ENCODE measurements at places on chromosomes 2 and 18.

GRCh38 chr2:10863837-10864236 is 47.9 kb upstream of the KCNF1 start:
- no peak for DNase-seq

DNA sequence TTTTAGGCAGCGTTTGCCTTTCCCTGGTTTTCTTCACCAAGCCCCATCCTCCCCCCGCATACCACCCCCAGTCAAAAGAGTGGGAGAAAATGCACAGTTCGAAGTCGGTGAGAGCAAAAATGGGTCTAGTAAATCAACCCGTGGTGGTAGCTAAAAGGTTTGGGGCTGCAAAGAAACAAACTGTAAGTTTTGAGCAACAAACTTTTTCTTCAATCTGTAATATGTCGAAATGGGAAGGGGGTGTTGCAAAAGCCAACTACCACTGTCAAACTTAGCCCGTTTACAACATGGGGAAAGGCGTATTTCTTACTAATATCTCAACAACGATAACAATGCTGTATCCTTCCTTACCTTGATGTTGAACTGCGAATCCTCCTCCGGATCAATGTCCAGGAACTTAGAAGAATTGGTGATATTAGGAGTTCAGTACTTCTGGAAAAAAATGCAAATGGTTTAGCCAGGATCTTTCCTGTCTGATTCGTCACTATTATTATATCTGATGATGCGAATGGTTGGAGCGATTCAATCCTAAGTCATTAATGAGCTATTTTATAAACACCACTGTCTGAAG is 2.4 kb upstream of the SATB2 start:
- no peak for DNase-seq

DNA sequence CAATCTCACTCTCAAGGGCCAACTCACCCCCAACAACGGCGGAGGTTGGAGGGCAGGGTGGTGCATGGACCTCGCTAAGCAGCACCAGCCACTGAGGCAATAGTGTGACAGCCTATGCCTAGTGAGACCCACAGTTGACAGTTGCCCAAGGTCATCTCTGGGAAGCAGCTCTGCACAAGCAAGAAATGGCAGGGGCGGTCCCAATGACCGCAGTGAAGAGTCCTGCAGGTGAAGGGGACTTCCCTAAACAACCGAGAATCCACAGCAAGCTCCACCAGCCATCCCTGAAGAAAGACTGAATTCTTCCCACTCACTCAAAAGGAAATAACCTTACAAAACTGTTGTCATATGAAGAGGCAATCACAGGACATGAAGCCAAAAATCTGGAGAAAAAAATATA is 313.4 kb upstream of the ID2 start:
- DNase-seq = no peak

GRCh38 chr2:19140463-19141208 is 217.8 kb downstream of the OSR1 start:
- DNase-seq = no peak

DNA sequence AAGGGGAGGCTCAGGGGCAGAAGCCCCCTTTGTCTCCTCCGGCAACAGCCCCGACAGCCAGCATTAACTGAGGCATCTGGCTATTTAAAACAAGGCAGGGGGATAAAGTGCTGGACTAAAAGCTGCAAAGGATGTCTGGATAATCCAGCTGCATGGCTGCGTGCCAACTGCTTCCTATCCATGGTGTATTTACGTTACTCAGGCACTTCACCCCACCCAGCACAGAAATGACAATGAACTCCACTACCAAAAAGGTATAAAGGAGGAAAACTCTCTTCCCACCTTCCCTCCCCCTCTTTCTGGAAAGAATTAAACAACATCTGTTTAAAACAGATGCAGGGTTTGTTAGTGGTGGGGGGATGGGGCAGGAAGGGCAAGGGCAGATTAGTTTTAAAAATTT is 82.5 kb downstream of the SPRED2 start:
- no peak for DNase-seq

DNA sequence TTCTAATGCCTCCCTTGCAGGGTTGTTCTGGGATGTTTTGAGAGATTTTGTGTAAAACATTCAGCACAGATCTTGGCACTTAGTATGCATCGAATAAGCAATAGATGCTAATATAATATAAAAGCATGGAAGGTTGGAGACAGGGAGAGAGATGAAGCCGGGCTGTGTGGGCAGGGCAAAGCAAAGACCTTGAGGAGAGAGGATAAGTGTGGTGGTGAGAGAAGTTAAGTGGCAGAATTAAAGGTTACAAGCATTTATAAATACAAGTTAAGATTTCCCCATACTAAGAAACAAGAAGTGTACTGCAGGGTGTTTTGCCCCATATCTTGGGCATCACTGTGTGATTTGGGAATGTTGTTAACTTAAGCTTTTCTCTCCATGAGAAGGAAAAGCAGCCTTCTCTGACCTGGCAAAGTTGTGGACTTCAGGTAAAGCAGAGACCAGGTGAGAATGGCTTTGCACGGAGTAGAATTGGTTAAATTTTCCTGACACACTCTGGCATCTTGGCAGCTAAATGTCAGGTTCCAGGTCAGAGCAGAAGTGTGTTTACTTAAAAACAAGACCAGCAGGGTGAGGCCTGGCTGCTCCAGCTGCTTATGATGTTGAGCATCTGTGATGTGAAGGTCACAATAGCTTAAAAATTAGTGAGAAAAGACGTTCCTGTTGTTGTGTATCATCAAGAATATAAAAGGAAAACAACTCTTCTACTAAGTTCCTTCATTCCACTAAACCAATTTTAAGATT is 288.5 kb upstream of the HNMT start:
- no peak for DNase-seq

- DNase-seq = no peak
Observed at GRCh38 chr2:86372133-86372532, 34.7 kb upstream of the REEP1 start.

- no peak for DNase-seq
Observed at GRCh38 chr18:79750980-79751571, 46.7 kb upstream of the KCNG2 start.

DNA sequence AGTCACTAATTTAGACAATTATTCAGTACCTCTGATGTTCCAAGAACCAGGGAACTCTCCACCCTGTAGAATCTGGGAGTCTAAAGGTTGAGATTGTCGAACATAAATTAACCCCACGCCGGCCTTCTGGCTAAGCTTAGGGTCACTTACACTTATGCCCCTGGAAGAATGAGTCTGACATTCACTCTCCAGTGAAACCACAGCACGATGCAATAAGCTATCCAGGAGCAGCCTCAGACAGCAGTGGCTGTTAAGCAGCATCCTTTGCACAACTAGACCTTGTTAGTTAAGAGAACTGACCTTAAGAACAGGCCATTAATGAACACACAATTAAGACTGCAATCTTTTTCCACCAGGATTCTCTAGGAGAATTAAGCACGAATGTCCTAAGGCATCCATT is 25.0 kb downstream of the SH3YL1 start:
- DNase-seq = no peak
